RKO (cell line): ENCODE measurements at places on chromosomes 16 and 17.

GRCh38 chr16:75794426-75794825 lies 68.1 kb upstream of the CPHXL start:
- no peak for DNase-seq

GRCh38 chr17:14903854-14904253 lies 361.3 kb downstream of the PMP22 start:
- DNase-seq, result no peak

DNA sequence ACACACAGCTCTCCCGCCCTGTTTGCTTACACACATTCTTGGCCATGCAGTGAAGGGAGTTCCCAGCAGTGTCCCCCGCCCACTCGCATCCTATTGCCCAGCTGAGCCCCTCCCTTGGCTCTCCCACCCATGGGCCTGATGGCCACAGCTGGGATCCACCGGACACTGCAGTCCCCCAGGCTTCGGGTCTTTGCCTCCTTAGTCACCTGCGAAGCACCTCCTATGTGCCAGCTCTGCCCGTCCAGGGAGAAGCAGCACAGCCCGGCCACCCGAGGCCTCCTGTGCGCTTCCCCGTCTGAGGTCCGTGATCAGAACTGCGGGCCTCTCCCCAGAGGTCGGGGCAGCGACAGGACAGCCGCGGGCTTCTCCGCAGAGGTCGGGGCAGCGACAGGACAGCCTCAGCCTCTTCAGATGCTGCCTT lies 136.9 kb downstream of the BANP start:
- DNase-seq, result no peak

DNA sequence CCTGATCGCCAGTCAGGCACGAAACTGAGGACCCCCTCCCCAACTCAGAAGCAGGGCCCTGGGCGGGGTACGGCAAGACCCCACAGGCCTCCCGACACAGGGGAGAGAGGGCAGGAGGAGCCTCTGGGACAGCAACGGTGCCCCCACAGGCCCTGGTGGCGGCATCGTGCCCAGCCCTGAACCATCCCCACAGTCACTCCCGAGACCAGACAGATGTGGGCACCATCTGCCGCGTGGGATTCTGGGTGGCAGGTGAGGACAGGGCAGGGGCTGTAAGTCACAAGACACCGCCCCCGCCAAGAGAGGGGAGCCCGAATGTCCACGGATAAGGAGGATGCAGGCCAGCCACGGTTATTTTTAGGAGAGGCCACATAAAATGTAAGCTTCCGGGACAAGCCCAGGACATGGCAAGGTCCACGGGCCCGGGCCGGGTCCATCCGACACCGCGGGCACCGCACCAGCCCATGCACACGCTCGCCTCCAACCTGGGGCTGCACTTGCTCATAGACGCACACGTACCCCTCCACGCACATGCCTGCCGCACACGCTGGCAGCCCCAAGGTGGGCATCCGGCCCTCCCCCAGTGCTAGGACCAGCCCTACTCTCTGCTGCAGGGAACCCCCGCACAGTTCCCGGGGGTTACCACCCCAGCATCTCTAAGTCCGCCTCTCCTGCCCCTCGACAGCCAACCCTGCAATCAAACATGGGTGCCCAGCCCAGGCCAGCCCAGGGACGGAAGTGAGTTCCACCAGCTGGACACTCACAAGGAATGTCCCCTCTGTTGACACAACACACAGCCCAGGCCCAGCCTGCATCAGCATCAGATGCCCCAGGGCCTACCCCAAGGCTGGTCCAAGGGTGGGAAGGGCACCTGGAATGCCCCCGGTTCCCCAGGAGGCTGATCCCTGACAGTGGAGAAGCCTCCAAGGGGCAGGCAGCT lies 8.2 kb upstream of the PVALEF start:
- no peak for DNase-seq

DNA sequence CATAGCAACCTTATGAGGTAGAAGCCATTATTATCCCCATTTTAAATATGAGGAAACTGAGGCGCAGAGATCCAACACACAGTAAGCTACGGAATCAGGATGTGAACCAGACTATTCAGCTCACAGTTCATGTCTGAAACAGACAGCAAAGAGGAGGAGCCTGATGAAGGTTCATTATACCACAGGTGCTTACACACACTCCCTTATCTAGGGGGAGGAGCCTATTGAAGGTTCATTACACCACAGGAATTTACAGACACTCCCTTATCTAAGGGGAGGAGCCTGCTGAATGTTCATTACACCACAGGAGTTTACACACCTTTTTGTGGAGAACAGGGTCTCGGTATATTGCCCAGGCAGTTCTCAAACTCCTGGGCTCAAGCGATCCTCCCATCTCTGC lies 21.9 kb downstream of the C16orf95 start:
- peak; percentile 21 for DNase-seq

DNA sequence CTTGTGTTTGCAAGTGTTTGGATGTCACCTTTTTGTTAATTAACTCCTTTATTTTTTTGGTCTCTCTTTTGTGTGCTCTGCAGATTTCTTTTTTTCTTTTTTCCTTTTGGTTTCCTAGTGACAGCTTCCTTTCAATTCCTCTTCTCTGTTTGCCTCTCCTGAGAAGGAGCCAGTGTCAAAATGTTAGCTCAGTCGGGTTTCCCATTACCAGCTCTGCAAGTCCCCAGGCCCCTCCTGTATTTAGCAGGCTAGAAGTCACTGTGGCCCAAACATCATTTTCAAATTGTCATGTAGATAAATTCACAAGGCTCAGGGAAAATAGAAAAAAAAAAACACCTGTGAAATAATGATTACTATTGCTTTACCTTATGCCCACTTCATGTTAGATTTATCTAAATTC lies 1621.6 kb downstream of the CDH8 start:
- no peak for DNase-seq

GRCh38 chr16:84633622-84634021 lies 14.7 kb upstream of the KLHL36 start:
- no peak for DNase-seq

DNA sequence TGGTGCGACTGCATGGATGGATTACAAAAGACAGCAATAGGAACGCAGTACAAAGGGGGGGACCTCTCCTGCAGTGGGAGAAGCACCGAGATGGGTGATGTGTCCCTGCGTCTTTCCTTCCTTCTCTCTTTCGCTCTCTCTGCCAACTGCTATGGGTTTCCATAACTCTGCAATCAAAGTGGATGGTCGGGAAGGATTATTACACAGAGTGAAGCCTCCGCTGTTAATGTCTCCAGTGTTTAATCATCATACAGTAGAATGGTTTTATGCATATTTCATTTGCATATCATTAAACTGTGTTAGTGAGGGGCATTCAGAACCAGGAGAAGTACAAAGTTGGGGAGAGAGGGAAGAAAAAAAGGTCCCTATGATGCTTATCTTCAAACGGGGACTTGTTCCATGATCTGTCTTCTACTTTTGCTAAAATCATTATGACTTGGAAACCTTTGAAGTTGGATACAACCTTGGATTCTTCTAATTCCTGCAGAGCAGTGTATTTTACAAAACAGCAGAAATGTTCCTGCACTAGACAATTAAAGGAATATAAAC lies 255.9 kb upstream of the PMFBP1 start:
- no peak for DNase-seq

DNA sequence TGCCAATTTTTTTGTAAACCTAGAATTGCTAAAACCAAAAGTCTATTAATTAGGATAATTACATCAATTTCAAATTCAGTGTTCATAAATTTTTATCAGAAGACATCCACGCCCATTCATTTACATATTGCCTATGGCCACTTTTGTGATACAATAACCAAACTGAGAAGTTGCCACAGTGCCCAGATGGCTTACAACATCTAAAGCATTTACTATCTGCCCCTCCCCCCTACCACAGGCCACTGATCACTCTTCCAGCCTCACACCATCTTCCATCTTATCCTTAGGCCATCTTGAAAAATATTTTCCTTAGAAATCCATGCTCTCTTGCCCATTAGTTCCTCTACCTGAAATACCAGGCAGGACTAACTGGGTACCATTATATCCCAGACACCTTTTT lies 6.3 kb upstream of the PRKAR1A start:
- no peak for DNase-seq

DNA sequence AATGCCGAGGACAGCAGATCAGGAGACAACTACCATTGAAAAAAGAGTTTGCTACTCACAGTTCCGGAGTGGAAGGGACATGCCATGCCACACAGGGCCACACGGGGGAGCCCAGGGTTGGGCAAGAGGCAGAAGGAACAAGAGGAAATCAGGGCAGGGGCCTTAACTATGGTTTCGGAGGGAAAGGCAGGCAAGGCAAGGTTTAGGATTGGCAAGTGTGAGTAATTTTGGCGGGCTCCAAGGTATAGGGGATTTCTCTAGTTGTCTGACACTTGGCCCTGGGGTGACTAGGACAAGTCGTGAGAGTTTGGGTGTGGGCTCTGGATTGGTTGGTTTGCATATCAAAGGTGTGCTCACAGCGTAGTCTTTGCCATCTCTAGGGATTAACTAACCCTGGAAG lies 27.0 kb upstream of the NTN1 start:
- DNase-seq, result peak; percentile 51

- no peak for DNase-seq
Observed at GRCh38 chr16:88784856-88785105, 239 bp downstream of the PIEZO1 start.

DNA sequence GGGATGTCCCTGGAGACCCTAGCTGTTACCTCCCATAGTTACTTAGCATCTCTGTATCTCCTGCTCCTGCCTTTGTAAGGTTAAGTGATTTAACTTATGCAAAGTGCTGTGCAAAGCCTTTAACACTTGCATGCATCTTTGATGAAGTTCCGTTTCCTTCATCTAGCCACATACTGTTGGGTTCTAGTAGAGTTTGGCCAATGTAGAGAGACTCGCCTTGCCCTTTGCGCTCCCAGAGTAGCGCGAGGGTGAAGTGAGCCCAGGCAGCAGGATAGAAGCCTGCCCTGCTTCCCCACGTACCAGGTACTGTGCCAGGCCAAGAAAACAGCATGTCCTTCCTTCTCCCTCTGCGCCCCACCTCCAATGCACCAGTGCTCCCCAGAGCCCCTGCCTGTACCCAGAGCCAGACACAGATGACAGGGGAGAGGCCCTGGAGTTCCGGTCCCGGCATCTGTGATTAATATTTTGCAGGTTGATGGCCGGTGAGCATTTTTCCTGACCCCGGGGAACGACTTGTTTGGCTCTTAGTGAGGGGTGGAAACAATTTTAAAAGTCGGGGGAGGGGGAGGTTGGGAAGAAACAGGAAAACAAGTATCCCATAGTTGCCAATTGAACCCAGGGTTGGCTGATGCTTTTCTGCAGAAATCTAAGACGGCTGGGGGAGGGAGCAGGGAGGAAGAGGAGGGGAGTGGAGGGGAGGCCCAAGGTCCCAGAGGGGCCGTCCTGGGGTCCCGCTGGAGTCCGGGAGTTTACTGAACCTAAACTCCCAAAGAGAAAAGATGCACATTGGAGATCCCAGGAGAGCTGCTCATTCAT lies 13.1 kb upstream of the CDC42EP4 start:
- DNase-seq, result no peak

DNA sequence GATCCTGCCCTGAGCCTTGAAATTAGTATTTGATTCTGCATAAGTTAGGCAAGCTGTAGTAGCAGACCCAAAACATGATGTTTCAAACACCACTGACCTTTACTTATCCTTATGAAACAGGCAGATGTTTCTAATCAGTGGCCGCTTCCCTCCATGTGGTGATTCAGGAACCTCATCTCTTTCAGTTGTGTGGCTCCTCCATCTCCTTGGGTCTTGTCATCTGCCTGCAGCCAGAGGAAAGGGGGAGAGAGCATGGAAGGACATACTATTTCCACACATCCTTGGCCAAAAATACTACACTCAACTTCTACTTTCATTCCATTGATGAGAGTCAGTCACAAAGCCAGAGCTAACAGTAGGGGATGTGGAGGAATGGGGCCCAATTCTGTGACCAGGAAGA lies 41.6 kb upstream of the IRX6 start:
- DNase-seq, result no peak

- no peak for DNase-seq
Observed at GRCh38 chr17:36197387-36197703, 787 bp upstream of the CCL3L1 start.

DNA sequence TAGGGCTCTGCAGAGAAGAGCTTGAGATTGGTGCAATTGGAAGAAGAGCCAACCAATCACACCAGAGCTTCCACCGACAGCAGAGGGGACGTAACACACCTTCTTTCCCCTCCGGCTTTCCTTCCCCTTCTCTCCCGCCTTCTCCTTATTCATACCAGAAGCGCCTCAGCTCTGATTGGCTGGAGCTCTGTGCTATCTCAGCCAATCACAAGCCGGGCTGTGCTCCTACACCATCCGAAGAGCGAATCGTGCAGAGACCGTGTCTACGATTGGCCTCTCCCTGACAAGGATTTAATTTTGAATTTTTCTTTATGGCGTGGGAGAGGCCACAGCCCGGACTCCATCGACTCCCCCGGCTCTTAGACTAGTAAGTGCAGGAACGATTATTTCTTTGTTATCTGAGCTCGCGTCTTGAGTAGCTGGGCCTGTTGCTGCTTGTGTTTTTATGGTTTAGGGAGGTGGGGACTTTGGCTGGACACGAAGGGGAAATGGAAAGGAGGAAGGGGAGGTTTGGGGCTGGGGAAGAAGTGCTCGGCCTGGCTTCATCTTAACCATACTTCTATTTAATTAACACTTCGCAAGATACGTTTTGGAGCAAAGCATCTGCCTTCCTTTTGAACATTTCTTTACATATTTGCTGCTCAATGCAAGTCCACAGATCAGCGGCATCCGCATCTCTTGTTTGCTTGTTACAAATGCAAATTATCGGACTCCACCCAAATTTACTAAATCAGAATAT lies at the start of gene PRR11:
Gene PRR11, plus strand, starts transcription at position 308 of the 739 bp plus-strand sequence. CDS start 14,007 bp downstream, outside the sequence.
- peak; percentile 99 for DNase-seq

- no peak for DNase-seq
Observed at GRCh38 chr17:76968707-76969597, 100.7 kb downstream of the MGAT5B start.

GRCh38 chr16:74487634-74488495 lies 66.6 kb upstream of the CLEC18B start:
- no peak for DNase-seq

- no peak for DNase-seq
Observed at GRCh38 chr17:69702078-69702477, 287.6 kb downstream of the MAP2K6 start.

DNA sequence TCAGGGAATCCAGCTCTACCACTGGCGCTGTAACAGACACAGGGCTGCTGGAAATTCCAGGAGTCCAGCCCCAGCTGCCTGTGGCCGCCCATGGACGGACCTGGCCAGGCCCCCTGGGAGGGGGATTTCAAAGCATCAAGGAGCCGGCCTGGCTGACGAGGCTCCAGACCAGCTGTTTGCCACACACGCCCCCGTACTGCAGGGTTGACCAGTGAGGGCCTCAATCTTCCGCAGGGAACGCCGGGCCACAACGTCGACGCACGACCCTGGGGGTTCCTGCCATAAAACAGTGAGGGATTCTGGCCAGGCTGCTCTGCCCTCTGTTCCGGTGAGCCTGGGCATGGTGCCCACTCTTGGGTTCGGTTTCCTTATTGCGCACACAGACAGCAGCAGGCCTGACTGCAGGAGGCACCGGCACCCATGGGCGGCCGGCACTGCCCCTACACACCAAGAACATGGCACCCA lies 3.7 kb downstream of the LMF1 start:
- no peak for DNase-seq

- no peak for DNase-seq
Observed at GRCh38 chr17:73022694-73023093, 69.8 kb downstream of the SLC39A11 start.
